ENCODE measurements at places on chromosomes 11 and 22.

DNA sequence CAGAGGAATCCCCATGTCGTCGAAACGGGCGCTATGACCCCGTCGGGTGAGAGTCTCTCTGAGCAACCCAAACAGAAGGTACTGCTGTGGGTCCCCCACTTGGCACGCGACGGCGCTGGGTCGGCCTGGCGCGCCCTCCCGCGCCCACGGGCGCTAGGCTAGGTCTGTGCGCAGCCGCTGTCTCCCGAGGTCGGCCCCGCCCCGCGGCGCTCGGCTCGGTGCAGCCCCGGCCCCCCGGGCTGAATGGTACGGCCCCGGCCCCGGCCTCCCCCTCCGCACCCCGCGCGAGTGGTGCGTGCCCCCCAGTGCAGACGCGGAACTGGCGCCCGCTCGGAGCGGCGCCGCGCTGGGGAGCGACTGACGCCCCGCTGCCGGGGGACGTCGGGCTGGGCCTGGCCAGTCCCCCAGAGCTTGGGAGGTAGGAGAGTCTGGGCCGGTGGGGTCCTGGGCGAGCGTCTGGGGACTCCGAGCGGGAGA is at the start of gene MADD:
Gene MADD, plus strand, starts transcription at position 305 of the 477 bp plus-strand sequence.
- peak; percentile 94 for DNase-seq

DNA sequence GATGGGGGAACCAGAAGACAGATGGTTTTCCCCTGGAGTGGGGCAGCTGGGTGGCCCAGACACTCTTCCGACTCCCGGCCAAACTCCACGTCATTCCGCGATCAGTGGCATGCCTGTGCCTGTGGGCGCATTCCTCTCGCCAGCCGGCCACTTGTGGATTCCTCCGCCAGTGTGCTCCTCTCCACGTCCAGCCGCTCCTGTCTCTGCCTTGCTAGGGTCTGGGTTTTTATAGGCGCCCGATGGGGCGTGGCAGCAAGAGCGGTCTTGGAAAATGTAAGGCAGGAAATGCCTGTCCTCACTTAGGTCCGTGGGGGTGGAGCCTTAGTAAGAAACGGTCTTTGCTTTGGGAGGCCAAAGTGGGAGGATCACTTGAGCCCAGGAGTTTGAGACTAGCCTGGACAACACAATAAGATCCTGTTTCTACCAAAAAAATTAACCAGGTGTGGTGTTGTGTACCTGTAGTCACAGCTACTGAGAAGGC is 81.6 kb upstream of the SEPTIN5 start:
- DNase-seq: no peak

- no peak for DNase-seq
These were observed 69.5 kb upstream of the SYT13 start for GRCh38 chr11:45355706-45356041.

- DNase-seq: no peak
These were observed 117.7 kb downstream of the MRTFA start for GRCh38 chr22:40518840-40519239.

DNA sequence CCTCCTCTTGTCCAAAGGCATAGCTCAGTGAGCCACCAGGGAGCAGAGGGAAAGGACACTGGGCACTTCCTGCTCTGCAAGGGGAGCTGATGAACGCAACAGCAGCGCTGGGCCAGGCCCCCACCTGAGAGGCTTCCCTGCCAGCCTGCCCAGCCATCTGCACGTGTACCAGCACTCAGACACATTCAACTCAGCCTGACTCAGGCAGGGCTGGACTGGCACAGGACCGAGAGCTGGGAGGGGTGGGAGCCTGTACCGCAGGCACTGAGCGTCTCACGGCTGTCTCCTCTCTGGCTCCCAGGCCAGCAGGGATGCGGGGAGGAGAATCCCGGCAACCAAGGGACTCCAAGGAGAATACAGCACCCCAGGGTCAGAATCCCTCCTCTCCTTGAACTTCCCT is 411.8 kb downstream of the CTTN start:
- no peak for DNase-seq

DNA sequence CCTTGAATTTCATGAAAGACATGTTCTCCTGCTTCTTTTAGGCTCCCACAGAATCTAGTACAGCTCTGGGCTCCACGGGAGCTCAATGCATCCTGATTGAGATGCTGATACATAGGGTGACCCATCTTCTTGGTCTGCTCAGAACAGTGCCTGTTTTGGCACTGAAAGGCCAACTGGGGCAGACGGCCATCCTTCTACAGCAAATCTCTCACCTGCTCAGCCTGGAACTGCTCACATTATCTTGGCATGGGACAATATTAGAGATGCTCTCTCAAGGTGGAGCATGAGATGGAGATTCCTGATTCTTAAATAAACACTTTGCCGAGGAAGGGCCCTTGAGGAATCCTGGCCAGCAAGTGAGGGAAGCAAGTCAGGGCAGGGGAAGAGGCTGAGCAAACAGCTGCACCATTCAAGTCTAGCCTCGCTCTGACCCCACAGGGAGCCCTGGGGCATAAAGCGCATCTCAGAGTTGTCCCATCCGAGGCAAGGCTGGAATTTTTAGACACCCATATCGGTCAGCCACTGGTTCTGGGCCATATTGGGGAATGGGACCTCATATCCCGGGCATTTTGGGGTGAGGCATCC is 58.4 kb upstream of the CSNK2A3 start:
- no peak for DNase-seq

DNA sequence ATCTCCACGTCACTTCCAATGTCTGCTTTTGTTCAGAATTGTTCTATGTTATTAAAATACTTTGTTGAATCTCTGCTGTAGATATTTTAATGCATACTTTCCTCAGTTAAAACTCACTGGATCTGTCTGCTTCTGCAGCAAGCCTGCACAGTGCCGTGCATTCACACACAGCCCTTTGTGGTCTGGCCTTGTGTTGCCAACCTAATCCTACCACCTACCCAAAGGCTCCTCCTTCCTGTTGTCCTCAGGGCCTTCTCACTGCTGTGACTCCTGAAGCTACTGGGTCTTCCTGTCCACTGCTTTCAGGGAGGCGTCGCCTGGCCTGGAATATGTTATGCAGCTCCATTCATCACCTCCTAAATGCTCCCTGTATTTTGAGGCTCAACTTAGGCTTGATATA is 67.0 kb downstream of the PPP6R3 start:
- DNase-seq: no peak

DNA sequence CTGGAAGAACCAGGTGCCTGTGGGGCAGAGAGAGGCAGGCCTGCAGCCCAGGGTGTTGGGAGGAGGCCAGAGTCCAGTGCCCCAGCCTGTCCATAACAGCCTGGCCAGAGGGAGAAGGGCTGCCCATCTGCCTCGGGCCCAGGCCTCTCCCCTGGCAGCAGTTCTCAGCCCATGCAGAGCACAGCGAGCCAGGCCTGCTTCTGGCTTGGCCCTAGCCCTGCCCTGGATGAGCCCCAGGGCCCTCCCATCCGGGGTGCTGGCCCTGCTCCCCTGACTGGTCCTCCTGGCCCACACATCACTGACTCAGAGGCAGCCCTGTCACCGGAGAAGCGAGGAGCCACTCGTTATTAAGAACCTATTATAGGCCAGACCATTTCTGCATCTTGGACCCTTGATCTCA is 19.7 kb upstream of the MYRF start:
- no peak for DNase-seq

DNA sequence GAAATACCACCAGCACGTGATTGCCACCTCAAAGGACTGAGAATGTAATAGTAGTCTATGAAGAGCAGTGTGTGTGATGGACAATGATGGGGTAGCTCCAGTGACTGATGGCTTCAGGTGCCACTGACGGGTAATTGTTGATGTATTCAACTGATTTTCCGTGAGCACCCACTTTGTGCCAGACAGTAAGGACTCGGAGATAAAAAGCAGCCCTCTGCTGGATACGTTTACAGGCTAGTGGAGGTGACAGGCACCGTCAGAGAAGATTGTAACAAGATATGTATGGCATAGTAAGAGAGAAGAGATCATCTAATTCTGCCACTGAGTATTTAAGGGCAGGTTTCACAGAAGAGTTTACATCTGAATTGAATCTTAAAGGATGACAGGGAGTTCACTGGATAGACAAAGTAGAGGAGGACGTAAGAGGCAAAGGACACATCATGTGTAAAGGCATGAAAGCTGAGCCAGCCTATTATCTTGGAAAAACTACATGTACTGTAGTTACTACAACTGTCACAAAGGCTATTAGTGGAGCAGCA is 1.1 kb upstream of the ENTHD1 start:
- DNase-seq: no peak

DNA sequence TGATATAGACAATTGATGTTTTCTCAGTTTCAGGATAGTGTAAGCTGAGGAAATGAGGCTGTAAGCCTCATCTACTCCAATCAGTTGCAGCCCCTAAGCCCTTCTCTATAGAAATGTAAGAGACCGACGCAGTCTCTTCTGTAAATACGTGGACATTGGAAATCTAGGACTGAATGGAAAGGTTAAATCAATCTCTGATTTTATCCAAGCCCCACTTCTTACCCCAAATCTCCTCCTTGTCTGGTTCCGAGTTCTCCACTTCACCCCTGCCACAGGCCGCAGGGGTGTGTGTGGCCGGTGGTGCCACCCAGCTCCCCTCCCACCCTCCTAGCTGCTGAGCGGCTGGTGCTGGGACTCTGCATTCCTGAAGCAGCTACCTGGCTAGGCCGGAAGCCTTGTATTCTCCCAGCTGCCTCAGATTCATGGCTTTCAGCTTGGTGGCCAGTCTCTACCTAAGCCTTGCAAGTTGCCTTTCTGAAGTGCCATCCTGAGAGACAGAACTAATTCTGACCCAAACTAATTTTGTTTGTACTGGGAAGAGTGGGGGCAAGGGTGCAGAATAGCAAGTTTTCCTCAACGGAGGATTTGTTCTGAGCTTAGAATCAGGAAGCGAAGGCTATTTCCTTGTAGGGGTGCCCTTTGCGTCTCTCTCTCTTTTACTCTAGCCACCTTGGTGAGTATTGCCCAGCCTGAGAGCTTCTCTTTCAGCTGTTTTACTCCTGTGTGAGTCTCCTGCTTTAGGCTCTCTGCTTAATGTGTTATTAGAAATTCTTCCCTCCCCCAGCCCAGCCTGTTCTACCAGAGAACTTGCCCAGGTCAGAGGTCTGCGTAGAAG is 749 bp downstream of the VWA5A start:
- DNase-seq: no peak

DNA sequence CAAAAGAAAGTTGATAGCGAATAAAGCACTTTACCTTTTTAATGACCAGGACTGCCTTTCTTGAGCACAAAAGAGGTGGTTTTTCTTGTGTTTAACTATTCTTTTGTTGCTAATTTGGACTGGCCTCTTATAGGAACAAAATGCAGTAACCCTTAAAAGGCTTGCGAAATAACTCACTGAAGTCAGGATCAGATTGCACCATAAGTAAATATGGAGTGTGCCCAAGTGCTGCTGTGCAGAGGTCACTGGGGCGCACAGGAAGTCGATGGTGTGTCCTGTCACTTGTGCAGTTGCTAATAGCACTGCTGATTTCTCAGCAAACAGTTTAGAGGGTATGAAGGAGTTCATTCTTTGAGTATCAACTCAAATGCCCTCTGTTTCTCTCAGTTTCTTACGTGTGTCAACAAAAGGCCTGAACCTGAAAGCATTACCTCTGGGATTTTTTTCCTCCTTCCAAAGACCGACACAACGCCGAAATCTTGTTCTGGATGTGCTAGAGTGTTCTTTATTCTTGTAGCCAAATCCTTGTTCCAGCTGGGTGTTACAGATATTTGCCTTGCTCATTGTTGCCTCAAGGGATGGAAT is 71.3 kb downstream of the ATXN10 start:
- no peak for DNase-seq

GRCh38 chr11:72751116-72752087 is 806 bp downstream of the ARAP1 start:
- no peak for DNase-seq

DNA sequence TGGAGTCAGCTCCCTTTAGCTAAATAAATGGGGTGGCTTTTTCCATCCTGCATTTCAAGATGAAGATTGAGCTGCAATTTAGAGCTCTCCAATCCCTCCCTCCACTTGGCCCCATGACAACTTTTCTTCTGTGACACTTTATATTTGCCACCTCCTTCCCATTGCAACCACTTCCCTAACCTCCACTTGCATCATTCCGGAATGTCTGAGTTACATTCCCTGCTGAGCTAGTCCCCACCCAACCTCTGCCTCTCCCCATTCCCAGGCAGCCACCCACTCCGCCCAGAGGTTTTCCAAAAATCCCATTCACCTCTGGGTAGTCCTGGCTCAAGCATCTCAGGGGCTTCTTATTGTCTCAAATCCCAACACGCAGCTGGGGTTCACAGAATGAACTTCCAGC is 24.7 kb downstream of the PC start:
- DNase-seq: no peak

- no peak for DNase-seq
These were observed 906 bp upstream of the NAA40 start for GRCh38 chr11:63937713-63938478.

- DNase-seq: no peak
These were observed 7.8 kb downstream of the DCPS start for GRCh38 chr11:126311401-126312291.

GRCh38 chr22:32475468-32476010 is 928 bp downstream of the FBXO7 start:
- no peak for DNase-seq

- DNase-seq: no peak
These were observed 535.8 kb downstream of the KCNA4 start for GRCh38 chr11:29480981-29481380.

DNA sequence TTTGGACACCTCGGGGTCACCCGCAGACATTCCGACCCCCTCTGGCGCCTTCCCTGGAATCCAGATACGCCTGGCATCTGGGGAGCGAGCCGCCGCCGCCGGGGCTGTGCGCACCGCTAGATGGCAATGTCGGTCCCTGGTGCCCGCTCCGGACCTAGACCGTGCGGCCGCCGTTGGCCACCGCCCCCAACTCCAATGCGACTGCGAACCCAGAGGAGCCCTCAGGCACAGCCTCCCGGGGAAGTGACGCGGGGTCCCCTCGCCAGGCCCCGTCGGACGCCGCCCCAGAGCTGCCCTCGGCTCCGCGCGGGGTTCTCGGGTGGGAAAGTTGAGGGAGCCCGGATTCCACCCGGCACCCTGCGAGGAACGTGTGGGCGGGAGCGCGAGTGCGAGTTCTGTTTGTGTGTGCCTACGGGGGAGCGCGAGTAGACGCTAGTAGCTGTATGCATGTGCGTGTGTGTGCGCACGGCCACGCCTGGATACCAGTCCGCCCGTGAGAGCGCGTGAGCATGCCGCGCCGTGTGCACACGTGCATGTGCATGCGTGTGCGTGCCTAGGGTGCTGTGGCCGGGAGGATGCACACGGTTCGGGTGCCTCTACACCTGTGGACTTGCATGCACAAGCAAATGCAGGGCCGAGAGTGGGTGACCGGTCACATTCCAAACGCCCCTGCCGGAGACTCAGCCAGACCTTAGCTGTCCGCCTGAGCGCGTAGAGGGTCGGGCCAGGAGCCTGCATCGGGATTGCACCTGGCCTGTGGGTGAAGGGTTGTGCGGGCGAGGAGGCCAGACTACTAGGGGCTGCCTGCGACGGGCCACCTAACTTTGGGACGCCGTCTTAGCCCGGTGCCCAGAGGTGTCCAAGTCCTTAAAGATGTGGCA is 1.9 kb downstream of the CHRM4 start:
- peak; percentile 55 for DNase-seq

- DNase-seq: no peak
These were observed 296.2 kb downstream of the NTM start for GRCh38 chr11:131666617-131667016.

DNA sequence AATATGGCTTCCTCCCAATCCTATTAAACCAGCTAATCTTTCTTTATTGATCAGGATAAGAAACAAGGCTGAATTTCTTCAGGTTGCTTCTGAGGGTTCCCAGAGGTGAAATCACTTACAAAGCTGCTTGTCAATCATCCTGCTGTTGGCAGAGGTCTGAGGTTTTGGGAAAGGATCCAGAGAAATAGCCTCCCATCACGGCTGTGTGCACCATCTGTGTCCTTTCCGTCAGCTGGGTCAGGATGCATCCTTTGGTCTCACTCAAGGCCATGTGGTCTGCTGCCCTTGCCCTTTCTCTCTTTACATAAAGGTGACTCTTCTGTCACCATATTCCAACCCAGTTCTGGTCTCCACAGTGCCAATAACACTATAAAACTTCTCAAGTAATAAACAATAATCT is 113.4 kb upstream of the TEAD1 start:
- DNase-seq: no peak
